ENCODE measurements at places on chromosomes 3 and 15. TPM values are rescaled to one million over a fixed set of nuclear protein-coding genes. Genes with fewer than 3 reads are reported as not detected.

C2CD4A gene
- total RNA-seq: 0.19 TPM

TM4SF1 gene
- not detected for total RNA-seq

LEO1 gene
- 34.7 TPM for total RNA-seq

WNT5A gene
- 4.0 TPM for total RNA-seq

GRCh38 chr3:128835096-128835495, 44.3 kb upstream of the ACAD9 start:
- DNase-seq: no peak

ISLR gene
- not detected for total RNA-seq

GRCh38 chr3:197298341-197298944, at the start of gene DLG1:
Gene DLG1, minus strand, starts transcription at chr3:197298612. Its CDS starts 1,408 bp downstream, at chr3:197297204.
- DNase-seq: peak; percentile 89

GRCh38 chr15:96462768-96463750, 132.6 kb downstream of the NR2F2 start:
- DNase-seq: no peak

GRCh38 chr15:51186891-51187290, 92.2 kb upstream of the TNFAIP8L3 start:
- no peak for DNase-seq

GRCh38 chr3:107421170-107421792, 44.0 kb downstream of the CCDC54 start:
- DNase-seq: peak; percentile 90

STAC gene
- total RNA-seq: 22.9 TPM

GRCh38 chr3:156360083-156360482, 194.8 kb downstream of the SSR3 start:
- no peak for DNase-seq

ZNF662 gene
- total RNA-seq: 1.5 TPM

GRCh38 chr3:22960105-22960984, 242.8 kb upstream of the UBE2E2 start:
- peak; percentile 68 for DNase-seq

ABCF3 gene
- total RNA-seq: 60.4 TPM

DNA sequence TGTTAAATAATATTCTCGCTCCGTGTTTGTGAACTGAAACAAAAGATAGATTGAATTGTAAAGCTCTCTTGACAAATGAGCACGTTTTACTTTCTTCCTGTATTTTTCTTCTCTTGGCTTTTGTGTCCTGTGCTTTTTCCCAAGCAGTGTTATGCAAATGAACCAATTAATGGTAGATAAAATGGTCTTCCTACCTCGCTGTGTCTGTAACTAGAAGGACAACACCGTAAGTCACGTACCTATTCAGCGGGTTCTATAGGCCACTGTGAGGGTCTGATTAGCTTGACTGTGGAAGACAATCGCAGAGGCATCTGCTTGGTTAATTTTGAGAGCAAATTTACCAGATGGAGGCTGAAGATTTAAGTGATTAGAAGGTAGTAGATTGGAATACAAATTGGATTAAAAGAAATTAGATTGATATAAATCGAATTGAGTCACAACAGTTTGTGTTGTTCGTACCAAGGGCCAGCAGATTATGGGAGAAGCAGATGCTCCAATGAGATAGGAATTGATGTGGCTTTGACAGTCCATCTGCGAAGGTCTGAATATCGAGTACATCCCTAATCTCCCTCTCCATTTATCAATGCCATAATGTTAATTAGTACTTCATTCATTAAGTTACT, 40.2 kb downstream of the ROBO2 start:
- peak; percentile 73 for DNase-seq

GRCh38 chr15:57573151-57573550, 18.6 kb upstream of the MYZAP start:
- DNase-seq: no peak

- no peak for DNase-seq
Observed at GRCh38 chr15:74317820-74318375, 49.5 kb downstream of the CYP11A1 start.

Measured in GM23338 (cell line).